Hematopoietic multipotent progenitor cell treated with erythropoietin and hydrocortisone succinate and interleukin-3 and kit ligand, for 15 days (in vitro differentiated cells): ENCODE measurements at places on chromosomes 3 and 15.

DNA sequence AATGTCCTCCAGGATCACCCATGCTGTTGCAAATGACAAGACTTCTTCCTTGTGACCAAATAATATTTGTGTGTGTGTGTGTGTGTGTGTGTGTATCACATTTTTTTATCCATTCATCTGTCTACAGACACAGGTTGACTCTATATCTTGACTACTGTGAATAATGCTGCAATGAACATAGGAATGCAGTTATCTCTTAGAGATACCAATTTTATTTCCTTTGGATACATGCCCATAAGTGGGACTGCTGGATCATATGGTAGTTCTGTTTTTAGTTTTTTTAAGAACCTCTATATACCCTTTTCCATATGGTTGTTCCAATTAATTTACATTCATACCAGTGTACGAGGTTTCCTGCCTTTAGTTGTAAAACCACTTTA, 41.7 kb downstream of the GPR176 start:
- DNase-seq = no peak

- DNase-seq = no peak
These were observed 39.0 kb downstream of the CD86 start for GRCh38 chr3:122094125-122094524.

- no peak for DNase-seq
These were observed 644.3 kb downstream of the NR2F2 start for GRCh38 chr15:96974761-96975160.

DNA sequence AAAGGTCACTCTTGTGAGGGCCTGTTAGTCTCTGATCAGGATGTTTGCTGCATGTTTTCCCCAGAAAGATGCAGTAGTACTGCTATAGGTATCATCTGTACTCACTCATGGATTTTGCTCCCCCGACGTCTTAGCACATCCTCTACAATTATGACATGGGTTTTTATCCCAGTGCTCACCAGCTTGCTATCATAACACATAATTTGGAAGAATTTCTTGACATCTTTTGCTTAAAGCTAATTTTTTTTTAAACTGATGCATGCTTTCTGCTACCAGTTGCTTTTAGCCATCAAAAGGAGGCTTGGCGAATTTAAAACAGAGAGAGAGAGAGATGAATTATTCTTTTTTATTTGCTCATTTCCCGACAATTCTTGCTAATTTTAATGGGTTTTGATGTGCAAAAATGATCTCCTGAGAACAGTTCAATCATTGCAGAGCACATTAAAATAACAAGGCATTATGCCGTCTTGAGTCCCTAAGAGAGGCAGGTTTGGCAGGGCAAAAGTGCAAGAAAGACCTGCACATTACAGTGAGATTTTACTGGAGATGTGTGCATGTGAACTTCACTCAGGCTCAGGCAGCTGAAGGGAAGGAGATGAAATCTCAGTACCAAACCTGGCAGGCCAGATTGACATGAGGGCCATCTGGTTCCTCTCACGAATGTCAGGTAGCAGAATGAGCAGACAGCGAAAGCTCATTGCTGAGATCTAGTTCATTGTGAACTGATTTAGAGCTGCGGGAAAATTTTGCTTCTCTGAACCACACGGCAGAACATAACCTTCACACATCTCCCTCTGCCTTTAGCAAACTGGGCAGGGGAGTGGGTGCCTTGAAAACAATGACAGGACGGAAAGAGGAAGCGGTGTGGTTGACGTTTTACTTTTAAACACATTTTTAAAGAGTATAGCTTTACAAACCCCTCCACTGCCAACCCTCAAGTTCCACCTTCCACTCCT, 25.9 kb upstream of the GOLGA8B start:
- DNase-seq = no peak

GRCh38 chr3:195458316-195458717, 15.5 kb upstream of the ACAP2 start:
- peak; percentile 75 for DNase-seq

DNA sequence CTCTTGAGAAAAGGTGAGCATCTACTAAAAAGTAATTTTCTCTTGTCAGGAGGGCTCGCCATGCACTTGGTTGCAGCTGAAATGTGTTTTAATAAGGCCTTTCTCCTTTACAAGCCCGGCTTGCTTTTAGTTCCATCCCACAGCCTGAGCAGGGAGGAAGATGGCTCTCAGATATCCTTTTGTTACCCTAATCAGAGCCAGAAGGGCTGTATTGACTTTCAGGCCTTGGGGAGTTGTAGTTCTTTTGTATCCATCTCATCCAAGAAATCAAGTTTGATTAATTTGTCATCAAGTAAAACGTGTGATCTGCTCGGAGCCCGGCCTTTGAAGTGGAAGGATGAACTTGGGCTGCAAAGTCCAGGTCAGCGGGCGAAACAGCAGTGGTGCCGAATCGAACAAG, 52.9 kb downstream of the EIF4E3 start:
- DNase-seq = no peak

- DNase-seq = no peak
These were observed 14.1 kb downstream of the FXR1 start for GRCh38 chr3:180926526-180926925.

GRCh38 chr3:20100151-20100550, 59.9 kb downstream of the KAT2B start:
- no peak for DNase-seq

DNA sequence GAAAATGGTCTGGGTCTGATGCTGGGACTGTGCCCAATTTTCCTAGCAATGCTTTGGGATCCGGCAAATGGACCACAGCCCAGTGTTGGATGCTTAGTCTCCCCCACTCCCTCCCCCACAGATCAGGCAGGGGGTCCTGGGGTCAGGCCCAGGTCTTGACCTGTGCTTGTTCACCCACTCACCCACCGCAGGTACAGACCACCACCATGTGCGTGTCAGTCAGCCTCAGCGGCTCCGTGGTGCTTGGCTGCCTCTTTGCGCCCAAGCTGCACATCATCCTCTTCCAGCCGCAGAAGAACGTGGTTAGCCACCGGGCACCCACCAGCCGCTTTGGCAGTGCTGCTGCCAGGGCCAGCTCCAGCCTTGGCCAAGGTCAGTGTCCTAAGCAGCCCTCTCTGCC, 10.6 kb downstream of the GRM2 start:
- DNase-seq = no peak

DNA sequence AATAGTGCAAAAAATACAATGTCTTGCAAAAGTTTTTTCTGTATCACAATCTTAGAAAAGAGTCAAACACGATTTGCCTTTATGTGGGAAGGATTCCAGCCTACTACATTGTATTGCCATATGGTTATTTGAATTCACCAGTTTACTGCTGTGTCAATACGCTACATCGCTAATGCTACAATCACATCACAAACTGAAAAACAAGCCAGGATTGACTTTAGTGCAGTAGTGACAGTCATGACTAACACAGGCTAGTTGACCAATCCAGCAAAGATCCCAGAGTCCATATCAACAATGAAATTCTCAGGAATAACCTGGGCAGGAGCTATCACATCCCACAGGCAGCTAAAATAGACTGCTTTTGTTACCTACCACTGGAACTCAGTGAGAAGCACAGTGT, 67.0 kb downstream of the IL12A start:
- no peak for DNase-seq

- no peak for DNase-seq
These were observed 11.1 kb downstream of the RYK start for GRCh38 chr3:134239538-134239937.

- DNase-seq = no peak
These were observed 375.1 kb downstream of the FOXP1 start for GRCh38 chr3:71208211-71209095.

- DNase-seq = no peak
These were observed 108.0 kb downstream of the SENP2 start for GRCh38 chr3:185693985-185694653.

GRCh38 chr3:133301731-133302130, 98.1 kb upstream of the BFSP2 start:
- DNase-seq = no peak
